ENCODE measurements at places on chromosomes 3 and 15.

DNA sequence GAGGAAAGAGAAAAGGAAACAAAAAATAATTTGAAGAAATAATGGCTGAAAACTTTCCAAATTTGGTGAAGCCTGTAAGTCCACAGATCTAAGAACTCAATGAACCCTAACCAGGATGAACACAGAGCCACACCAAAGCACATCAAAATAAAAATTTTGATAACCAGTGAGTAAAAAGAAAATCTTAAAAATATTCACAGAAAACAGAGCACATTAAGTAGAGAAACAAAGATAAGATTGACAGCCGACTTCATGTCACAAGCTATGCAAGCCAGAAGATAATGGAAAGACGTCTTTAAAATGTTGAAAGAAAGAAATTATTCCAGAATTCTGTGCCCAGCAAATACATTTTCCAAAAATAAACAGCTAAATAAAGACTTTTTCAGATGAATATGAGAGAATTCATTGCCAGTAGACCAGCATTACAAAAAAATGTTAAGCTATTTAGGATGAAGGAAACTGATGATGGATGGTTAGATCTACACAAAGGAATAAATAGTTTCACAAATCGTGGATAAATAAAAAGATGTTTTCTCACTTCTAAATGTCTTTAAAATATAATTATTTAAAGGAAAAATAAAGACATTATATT, 140.2 kb upstream of the SKOR1 start:
- peak; percentile 30 for DNase-seq

- no peak for DNase-seq
Measured at GRCh38 chr3:58837856-58838255, 171.3 kb upstream of the FAM3D start.

GRCh38 chr3:131388490-131388799, 6.9 kb downstream of the NUDT16 start:
- DNase-seq = no peak

DNA sequence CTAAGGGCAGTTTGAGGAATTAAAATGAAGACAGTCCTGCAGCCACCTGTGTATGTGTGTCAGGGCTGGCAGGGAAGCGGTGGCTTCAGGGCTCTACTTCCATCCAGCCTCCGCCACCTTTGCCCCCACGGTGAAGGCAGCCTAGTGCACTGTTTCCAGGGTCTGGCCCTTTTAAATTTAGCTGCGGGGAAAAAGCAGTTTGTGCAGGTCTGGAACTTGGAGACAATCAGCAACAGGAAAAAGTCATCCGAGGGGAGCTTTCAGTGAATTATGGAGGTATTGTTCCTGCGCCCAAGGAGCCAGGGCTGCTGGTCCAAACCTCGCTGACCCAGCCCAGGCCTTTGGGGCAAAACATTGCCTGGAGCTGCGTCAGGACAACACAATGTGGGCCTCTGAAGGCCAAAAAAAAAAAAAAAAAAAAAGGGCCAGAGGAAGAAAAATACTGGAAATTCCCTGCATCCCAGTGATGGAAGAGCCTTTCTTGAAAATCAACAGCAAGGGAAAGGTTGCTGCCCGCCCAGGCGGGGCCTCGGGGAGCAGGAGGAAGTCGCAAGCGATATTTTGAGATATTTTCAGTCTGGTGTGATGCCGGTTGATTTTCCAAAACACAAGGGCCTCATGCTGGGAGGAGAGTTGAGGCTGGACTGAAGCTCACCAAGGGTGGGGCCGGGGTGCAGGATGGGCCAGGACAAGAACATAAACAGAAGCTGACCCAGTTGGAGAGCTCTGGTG, 25.5 kb upstream of the FGD5 start:
- no peak for DNase-seq

DNA sequence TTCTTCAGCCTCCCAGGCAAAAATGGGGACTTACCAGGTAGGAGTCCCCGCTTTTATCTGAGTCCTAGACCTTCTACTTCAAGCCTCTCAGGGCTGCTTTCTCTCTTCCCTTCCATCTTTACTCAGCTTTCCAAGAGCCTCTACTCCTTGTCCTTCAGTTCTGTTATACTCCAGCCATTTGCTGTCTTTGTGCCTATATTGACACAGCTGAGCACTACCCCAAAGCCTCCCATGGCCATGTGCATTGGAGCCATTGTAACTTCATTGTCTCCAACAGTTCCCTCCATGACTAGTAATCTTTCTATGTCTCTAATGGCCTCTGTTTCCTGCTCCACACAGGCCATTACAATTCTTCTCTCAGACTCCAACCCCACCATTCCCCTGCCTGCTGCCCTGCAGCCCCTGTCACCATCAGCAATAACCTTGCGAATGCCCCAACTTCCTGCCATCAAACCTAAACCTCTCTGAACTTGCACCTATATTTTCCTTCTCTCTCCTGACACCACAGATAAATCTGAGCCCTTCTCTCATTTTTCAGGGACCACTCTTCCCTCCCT, 77.9 kb upstream of the ADPGK start:
- DNase-seq = no peak

GRCh38 chr3:51709004-51709420, 2.1 kb downstream of the GRM2 start:
- no peak for DNase-seq

DNA sequence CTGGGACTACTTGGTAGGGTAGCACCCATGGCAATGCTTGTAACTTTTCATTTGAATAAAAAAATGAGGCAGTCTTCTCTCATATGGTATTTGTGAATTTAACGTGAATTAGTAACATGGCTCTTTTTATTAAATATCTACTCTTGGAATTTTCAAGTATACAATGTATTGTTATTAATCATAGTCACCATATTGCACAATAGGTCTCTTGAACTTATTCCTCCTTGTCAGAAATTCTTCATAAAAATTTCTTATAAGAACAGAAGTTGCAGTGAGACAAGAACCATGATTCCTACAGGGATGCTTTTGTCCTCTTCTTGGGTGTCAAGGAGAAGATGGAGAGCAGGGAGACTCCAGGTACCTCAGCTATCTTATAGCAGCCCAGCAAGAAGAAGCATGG, 203.8 kb upstream of the FEZF2 start:
- DNase-seq = no peak

DNA sequence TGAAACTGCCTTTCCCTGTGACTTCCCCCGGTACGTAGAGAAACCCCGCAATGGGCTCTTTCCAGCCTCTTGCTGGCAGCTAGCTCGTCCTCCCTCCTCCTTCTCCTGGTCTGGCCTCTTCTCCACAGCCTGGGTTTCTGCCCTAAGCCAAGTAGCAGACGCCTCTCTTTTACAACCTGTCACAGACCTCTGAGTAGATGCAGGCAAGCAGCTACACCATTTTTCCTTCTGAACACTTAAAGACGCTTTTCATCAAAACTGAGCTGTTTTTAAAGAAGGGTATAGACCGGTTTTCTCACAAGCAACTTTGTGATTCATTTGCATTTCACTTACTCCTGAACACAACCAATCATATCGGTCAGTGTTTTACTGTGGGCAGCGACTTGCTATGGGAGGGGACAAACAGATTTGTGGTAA, 32.0 kb downstream of the ADAMTSL3 start:
- no peak for DNase-seq

DNA sequence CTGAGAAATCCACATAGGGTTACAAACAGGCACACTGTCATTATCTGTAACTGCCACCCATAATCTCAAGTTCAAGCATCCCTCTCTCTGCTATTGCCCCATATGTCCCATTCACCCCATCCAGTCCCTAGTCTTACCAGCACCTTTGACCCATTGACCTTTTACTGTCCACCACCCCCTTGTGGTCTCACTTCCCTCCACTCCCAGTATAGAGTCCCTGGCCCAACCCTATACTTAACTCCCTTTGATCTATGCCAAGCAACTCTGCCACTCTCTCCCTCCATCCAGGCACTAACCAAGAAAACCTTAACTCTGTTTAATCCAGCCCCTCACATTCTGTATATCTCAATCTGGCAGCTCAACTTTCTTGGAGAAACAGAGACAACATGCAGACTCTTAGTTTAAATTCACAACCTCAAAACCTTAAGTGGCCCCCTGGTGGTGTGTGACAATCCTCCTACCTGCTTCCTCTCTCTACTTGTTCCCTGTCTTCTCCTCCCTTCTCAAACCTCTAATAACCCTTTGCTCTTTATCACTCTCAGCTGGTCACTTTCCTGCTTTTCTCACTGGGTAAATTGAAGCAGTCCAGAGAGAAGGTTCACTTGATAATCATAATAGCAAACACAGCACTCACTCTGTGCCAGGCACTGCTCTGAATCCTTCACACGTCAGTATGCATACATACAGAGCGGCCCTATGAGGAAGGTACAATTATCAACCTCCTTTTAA, 162.7 kb downstream of the STT3B start:
- no peak for DNase-seq

- DNase-seq = no peak
Measured at GRCh38 chr15:79981831-79982455, 10.9 kb upstream of the BCL2A1 start.

GRCh38 chr3:46097691-46098241, 70.5 kb upstream of the XCR1 start:
- no peak for DNase-seq

DNA sequence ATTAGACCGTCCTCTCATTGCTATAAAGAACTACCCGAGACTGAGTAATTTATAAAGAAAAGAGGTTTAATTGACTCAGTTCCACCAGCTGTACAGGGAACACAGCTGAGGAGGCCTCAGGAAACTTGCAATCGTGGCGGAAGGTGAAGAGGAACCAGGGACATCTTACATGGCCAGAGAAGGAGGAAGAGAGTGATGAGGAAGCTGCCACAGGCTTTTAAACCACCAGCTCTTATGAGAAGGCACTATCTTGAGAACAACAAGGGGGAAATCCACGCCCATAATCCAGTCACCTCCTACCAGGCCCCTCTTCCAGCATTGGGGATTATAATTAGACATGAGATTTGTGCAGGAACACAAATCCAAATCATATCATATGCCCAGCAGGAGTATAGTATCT, 138.5 kb downstream of the ALCAM start:
- no peak for DNase-seq

DNA sequence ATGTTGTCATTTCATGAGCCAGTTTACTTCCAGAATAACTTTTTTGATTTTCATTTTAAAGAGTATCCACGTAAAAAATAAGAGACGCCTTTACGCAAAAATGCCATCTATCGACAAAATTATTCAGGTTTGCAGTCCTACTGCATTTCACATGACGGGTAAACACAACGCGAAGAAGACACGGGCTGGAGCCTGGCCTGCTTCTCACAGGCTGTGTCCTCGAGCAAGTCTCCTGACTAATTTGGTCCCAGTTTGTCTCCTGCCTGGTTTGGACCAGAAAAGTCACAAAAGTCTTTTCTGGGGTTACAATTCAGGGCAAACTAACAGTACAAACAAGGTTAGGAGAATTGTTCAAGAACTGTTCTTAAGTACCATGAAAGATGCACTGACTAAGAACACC, 51.7 kb downstream of the CHSY1 start:
- no peak for DNase-seq
